ENCODE measurements at places on chromosomes 7 and 10.

DNA sequence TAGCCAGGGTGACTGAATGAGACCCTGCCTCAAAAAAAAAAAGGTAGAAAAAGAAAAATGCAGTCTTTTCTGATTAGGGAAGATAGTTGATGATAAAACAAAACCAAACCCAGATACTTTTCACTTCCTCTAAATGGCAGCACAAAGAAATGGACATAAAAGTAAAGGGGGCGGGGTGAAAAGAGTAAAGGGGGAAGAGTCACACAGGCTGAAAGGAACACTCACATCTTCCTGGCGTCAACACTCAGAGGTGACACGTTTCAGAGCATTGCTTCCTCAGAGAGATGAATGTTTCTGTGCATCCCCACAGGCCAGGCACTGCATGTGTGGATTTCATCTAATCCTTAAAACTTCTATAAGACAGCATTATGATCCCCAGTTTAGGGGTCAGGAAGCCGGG lies 81.2 kb downstream of the HIPK2 start:
- DNase-seq = no peak

- no peak for DNase-seq
These were observed 326.0 kb downstream of the RPS24 start for GRCh38 chr10:78359640-78360091.

DNA sequence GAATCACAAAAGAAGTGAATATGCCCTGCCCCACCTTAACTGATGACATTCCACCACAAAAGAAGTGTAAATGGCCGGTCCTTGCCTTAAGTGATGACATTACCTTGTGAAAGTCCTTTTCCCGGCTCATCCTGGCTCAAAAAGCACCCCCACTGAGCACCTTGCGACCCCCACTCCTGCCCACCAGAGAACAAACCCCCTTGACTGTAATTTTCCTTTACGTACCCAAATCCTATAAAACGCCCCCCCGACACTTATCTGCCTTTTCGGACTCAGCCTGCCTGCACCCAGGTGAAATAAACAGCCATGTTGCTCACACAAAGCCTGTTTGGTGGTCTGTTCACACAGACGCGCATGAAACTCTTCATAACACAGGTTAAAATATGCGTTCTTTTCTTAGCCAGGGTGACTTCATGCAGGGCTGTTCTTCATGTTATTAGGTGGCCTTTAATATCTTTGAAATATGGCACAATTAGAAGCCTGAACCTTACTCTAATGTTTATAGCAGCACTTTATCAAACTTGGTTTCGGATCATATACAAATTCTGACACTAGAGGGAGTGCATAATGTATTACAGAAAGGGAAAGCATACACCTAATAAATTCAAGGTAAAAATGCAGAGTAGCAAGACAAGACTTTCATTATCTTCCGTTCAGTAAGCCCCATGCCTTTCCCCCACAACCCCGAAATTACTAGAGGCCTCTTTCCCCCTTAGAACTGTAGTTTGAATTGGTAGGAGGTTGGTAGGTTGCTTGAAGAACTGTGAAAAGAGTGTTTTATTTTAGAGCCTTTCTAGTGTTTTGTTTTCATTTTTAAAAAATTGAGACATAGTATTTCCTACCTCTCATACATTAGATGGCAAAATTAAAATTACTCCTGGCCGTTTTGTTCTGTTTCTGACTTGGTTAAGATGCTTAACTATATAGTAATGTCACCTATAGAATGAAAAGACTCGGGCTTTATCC lies 117.9 kb downstream of the NPY start:
- DNase-seq = peak; percentile 39

GRCh38 chr7:3307435-3307834 lies 6.4 kb downstream of the SDK1 start:
- no peak for DNase-seq

DNA sequence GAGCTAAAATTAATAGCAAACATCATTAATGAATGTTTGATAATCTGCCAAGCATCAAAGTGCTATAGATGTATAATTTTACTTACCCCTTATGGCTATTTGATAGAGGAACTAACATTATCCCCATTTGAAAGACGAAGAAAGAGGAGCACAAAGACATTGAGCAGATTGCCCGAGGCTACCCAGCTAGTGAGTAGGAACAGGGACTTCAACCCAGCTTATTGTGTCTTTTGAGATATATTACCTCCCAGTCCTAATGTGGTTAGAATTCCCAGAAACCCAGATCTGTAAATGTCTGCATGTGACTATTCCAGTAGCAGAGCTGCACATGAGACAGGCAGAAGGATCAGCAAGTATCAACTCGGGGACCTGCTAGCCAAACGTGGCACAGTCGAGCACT lies 160.1 kb upstream of the AOAH start:
- DNase-seq = no peak

DNA sequence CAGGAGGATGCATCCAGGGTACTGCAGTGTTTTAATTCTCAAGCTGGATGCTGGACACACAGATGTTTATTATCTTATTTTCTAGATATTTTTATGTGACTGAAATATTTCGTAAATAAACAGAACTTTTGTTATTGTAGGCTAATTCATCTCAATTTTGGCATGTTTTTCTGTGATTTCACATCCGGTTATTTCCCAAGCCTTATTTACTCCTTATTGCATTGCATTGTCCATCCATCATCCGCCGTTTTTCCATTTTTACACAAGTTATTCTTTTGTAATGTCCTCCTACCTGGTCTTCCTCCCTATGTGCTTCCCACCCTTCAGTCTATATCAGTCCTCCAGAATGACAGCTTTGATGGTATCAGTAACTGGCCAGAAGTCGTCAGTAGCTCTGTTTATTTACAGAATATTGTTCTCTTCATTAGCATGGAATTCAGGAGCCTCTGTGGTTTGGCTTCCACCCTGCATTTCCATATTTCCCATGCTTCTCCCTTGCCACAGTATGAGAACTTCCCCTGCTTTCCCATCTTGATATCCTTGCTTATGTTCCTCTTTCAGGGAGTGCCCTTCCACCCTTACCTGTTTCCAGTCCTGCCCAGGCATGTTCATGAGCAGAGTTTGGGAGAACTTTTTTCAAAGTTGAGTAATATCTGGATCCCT lies 16.1 kb downstream of the GNAI1 start:
- DNase-seq = no peak

DNA sequence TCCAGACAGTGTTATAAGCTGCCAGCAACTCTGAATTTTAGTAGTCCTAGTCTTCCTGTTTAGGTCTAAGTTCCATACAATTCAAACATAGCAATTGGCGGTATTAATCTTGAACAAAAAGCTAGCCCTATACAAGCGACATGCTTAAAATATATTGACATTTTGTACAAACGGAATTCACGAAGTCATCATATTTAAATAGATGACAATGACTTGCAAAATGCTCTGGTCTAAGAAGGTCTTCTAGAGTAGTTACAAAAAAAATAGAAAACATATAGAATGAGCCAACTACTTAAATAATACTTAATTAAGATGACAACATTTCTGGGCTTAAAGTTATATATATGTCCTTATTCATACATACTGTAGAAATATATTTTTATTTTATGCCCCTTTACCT lies 446.6 kb downstream of the ANKRD7 start:
- DNase-seq = no peak

DNA sequence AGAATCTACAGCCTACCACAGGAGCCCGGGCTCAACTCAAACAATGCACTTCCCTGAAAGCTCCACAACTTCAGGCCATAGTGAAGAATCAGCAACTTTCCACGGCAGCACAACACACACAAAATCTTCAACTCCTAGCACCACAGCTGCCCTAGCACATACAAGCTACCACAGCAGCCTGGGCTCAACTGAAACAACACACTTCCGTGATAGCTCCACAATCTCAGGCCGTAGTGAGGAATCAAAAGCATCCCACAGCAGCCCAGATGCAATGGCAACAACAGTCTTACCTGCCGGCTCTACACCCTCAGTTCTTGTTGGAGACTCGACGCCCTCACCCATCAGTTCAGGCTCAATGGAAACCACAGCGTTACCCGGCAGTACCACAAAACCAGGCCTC lies 22.3 kb downstream of the MUC12 start:
- no peak for DNase-seq

GRCh38 chr7:17347401-17347800 lies 48.9 kb downstream of the AHR start:
- DNase-seq = no peak

DNA sequence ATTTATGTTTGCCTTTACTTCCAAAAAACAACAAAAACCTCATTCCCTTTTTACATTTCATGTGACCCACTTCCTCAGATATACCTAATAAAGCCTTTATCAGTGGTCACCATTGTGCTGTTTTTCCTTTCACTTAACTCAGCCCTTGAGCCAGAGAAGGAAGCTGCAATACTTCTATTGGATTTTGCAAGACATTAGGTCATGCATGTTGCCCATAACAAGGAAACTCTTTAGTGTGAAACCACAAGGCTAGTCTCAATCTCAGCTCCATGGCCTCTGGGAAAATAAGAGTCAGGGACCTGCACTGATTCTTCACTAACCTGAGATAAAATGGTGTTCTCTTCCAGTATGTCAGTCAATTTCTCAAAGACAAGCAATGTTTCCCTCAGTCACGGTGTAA lies 27.8 kb downstream of the STEAP4 start:
- DNase-seq = no peak

DNA sequence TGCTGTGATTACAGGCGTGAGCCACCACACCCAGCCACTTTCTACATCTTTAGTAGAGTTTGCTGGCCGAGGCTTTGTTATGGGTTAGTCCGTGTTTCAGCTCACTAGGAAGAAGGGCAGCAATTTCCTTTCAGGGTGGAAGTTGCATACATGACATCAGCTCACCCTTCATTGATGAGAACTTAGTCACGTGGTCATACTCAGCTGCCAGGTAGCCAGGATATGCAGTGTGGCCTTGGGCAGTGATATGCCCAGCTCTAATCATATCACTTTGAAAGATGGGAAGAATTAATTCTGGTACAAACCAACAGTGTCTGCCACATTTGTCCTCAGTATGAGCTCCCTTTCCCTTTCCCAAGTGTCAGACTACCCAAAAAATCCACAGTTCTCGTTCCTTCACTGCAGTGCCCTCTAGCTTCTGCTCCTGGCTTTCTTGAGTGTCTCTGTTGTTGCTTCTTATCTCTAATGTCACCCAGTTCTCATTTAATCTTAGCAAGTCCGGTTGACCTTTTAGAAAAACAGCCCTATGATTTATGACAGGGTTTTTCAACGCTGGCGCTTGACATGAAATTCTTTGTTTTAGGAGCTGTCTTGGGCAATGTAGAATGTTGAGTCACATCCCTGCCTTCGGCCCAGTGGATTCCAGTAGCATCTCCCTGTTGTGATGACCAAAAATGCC lies 108.7 kb upstream of the ITGB1 start:
- no peak for DNase-seq

DNA sequence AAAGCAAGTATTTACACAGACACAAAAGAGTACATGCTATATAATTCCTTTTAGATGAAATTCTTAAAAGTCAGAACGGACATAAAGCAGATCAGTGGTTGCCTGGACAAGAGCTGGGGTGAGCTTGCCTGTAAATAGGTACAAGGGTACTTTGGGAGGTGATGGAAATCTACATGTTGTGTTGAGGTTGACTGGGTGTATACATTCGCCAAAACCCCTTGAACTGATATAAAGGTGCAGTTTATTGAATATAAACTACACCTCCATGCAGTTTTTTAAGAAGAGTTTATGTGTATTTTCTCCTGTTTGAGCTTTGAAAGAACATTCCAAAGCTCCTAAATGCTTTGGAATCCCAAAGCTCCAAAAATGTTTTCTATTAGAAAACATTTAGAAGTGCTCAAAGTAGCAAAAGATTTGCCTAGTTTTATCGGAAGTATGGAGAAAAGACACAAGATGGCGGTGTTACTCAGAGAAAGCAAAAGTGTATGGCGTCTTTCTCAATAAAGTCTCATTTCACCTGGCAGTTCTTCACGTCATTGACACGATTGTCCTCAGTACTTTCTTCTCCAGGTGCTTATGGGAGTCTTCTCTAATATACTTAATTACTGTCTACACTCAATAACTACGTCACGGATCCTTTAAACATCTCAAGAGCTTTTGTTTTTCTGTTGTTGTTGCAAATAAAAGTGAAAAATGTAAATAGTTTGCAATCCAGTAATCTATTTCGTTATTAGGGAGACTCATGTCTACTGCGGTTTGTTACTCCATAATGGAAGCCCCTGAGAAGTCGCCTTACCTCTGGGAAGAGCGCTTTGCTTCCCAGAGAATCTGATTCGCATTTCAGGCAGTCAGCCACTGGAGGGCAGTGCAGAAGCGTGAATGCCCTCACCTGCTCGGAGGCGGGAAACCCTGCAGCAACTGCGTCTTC lies 14.7 kb upstream of the SEC61G start:
- DNase-seq = peak; percentile 32

- DNase-seq = no peak
These were observed 200.6 kb upstream of the COBL start for GRCh38 chr7:51517187-51517586.

GRCh38 chr7:132558815-132559214 lies 17.5 kb downstream of the PLXNA4 start:
- no peak for DNase-seq

- no peak for DNase-seq
These were observed 128.9 kb downstream of the PLXDC2 start for GRCh38 chr10:19944911-19945663.

GRCh38 chr10:87544721-87545120 lies 40.0 kb downstream of the MINPP1 start:
- DNase-seq = no peak

GRCh38 chr10:6463366-6463765 lies 116.7 kb downstream of the PRKCQ start:
- DNase-seq = no peak

DNA sequence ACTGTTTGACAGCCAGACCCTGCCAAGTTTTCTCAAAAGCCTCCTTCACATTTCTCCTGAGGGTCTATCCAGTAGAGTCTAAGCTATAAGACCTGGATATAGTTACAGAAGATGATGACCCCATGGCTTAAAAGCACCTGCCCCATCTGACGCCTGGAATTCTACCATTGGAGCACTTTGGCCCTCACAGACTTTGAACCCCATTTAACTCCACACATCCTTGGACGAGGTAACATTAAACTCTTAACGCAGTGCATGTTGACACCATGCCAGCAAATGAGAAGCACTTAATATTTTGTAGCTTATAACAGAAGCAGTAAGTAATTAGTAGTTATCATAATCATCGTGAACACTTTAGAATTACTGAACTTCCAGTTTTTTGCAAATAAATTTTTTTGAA lies 61.9 kb upstream of the SMNDC1 start:
- DNase-seq = no peak

- DNase-seq = no peak
These were observed 13.9 kb upstream of the DNAJC1 start for GRCh38 chr10:22017283-22018020.

- DNase-seq = no peak
These were observed 39.6 kb upstream of the ELMO1 start for GRCh38 chr7:37488163-37488764.

DNA sequence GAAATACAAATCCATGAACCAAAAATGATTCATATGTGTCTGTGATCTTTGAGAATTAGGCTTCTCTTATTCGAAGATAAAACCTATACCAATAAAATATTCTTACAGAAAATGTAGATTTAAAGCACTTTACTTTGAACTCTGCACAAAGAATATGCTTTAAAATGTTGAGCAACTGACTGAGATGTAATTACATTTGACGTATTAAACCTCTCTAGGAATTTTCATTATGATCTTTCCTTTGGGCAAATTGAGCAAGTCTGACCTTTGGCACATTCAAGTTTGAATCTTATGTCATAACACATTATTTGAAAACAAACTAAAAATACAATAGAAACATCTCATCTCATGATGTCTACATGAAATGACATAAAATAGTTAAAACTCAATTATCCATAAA lies 69.2 kb upstream of the AHR start:
- no peak for DNase-seq
